ENCODE measurements at places on chromosomes 12 and 14.

- no peak for DNase-seq
Observed at GRCh38 chr12:116955382-116956021, 44.8 kb downstream of the FBXW8 start.

- DNase-seq: peak; percentile 7
Observed at GRCh38 chr14:34797747-34798583, 77.2 kb downstream of the BAZ1A start.

DNA sequence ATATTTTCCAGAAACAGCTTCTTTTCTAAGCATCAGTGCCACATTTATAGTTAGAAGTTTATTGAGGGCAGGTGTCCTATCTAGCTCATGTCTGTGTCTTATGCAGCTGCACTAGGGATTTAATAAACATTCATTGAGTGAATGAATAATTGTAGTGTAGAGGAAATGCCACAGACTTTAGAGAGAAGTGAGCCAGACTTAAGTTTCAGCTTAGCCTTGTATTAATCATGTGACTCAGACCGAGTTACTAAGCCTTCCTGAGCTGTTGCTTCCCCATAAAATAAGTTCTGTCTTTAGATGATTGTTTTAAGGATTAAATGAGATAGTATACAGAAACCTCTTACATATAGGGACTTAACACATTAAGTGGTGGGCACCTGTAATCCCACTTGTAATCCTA lies 236.1 kb upstream of the DDHD1 start:
- no peak for DNase-seq

DNA sequence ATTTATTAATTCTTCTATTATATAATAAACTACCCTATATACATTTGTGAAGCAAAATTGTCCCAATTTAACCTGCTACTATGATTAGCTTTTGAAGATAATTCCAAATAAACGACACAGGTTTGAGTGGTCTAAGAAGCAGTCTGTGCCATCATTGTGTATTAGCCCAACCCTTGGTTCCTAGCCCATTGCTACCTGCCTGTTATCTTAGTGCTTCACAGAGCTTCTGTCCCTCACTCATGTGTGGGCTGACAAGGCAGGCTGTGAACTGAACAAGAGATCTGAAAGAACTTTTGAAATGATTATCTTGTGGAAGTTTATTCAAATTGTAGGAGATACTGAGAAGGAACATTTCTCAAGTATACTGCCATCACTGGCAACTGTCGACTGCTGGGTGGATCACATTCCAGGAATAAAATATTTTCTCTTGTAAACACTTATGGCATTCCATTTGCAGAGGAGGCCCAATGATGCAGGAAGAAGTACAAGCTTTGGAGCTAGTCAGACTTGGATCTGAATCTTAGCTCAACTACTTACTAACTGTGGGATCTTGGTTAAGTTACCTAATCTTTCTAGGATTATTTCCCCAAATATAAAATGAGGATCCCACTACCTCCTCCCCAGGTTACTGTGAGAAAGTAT lies 7.8 kb upstream of the MTERF2 start:
- no peak for DNase-seq

DNA sequence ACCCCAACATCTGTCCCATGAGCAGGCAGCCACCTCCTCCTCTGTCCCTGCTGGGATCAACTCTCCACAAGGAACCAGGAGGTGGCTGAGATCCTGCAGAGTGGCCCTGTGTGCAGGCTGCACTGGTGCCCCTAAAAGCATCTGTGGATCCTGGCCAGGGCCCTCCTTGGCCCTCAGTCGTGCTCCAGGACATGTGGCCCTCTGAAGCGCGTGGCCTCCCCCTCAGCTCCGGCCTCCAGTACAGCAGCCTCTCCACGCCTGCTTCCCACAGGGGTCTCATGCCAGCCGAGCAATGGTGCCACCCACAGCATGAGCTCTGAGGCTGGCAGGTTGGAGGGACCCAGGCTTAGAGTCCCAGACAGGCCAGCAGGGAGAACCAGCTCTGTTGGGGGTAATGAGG lies 77.4 kb upstream of the NOS1 start:
- no peak for DNase-seq

- no peak for DNase-seq
Observed at GRCh38 chr12:65739606-65740005, 84.7 kb upstream of the HMGA2 start.

DNA sequence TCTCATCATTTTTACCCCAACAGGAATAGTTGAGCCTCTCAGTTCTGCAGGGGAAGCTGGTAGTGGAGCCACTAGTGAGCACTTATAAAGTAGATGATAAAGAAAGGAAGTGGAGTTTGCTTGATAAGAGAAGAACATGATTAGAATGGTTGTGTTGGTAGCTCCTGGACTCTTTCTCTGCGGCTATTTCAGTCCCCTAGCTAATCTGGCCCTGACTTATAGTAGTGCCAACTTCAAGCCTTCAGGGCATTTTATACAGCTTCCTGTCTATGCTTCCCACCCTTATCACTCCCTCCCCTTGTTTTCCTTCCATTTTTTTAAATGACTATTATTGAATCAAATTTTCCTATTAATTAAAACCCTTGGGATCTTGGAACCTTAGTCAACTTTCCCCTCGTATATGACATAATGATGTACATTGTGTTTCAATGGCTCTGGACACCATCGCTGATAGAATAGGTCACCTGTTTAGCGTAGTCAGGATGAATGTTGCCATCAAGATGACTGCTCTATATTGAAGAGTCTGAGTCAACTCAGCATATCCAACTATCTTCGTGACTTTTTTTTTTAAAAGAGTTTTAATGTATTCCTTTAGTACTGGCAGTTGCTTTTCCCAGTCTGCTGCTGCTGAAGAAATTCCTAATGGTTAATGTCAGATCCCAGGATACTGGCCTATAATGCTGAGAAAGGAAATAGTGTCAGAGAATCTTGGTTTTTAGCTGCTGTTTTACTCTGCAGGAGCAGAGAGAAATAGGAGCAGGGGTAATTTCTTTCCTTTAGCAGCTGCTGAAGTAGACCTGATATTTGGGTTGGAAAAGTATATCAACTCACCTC lies 16.2 kb upstream of the PCNX1 start:
- DNase-seq: no peak

- DNase-seq: no peak
Observed at GRCh38 chr12:124872068-124872719, 8.5 kb upstream of the SCARB1 start.

All from H4 (cell line).